Activated CD4-positive, alpha-beta T cell treated with anti-CD3 and anti-CD28 coated beads, Interleukin-2, amount 50 U/mL, for 48 hours (primary cell): ENCODE measurements at places on chromosomes 4 and X.

GRCh38 chrX:87518504-87518903, 902 bp downstream of the KLHL4 start:
- no peak for DNase-seq

GRCh38 chrX:109716431-109717028, 16.5 kb downstream of the ACSL4 start:
- DNase-seq: no peak

DNA sequence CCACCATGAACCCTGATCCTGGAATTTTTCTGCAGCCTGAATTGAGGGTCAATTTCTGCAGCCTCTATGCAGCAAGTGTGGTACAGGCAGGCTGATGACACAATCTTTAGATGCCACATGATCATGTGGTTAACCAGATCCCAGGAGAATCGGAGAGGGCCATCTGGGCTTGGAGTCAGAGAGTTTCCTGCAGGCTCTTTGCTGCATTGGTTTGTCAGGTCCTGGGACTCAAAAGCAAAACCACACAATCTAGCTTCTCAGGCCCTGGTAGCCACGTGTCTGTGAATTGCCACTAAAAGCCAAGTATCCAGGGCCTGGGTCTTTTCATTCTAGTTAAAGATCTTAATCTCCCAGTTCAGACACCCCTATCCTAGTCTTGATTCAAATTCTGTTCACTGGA, 464.5 kb downstream of the BCOR start:
- DNase-seq: no peak

DNA sequence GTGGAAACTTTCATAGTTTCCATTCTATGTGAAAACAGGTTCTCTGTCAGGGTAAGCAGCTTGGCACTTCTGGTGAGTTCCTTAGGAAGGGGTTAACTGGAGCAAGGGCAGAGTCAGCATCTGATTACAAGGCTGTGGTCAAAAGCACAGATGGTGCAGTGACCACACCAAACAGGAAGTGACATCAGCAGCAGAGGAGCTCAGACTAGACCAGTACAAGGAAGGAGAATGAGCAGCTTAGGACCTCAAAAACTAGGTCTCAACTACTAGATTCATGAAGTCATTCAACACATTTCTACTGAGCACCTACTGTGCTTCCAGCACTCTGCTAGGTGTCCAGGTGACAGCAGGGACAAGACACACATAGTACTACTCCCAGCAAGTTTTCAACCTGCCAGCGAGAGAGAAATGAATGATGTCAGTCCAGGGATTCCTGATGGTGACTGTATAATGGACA, 130.2 kb downstream of the AMELX start:
- no peak for DNase-seq

DNA sequence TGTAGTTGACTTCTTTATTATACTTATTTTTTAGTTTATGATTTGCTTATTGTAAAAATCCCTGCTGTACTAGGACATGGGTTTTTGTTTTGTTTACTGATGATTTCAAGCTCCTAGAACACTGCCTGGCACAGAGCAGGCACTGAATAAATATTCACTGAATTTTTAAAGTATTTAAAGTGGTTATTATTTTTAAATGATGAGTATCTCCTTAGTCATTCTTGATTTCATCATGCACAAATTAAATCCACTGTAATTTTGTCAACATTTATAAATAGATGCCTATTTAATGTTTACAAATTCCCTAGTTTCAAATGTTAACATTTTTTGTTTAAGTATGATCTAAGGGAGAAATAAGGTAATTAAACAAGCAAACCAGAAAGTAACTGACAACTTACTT, 367.9 kb upstream of the SLIT2 start:
- no peak for DNase-seq

DNA sequence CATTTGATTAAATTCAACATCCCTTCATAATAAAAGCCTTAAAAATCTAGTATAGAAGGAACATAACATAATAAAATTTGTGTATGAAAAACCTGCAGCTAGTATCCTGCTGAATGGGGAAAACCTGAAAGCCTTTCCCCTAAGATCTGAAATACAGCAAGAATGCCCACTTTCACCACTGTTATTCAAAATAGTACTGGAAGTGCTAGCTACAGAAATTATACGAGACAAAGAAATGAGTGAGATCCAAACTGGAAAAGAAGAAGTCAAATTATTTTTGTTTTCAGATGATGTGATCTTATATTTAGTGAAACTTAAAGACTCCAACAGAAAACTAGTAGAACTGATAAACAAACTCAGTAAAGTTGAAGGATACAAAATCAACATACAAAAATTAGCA, 152.9 kb downstream of the RTL3 start:
- no peak for DNase-seq

- no peak for DNase-seq
Measured at GRCh38 chrX:13649838-13650237, 3.1 kb upstream of the TCEANC start.

GRCh38 chr4:124879195-124879594, 166.7 kb upstream of the ANKRD50 start:
- no peak for DNase-seq

DNA sequence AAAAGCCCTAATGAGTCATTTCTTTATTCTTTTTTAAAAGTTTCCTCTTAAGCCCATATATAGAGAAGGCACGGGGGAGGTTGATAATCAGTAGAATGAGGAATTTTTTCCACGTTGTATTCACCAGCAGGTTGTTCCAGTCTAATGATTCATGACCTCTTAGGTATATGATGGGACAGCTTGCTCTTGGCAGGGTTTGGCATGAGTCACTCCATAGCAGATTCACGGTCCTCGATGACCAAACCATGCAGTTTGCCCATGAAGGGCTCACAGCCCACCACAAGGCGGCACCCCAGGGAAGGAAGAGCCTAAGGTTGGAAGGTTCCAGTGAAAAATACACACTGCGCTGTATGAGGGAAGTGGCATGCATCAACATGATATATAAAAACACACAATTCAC, 623.8 kb upstream of the DIPK2B start:
- DNase-seq: peak; percentile 71

DNA sequence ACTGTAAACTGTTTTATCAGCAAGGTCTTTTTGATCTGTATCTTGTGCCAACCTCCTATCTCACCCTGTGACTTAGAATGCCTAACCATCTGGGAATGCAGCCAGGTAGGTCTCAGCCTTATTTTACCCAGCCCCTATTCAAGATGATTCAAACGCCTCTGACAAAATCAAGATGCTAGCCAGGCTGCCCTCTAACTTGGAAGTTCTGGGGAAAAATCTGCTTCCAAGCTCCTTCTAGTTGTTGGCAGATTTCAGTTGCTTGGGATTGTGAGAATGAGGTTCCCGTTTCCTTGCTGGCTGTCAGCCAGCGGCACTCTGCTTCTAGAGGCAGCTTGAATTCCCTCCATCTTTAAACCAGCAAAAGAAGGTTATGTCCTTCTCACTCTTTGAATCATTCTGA, 34.7 kb downstream of the LUZP4 start:
- no peak for DNase-seq

GRCh38 chr4:156942991-156943390, 28.6 kb downstream of the PDGFC start:
- no peak for DNase-seq

DNA sequence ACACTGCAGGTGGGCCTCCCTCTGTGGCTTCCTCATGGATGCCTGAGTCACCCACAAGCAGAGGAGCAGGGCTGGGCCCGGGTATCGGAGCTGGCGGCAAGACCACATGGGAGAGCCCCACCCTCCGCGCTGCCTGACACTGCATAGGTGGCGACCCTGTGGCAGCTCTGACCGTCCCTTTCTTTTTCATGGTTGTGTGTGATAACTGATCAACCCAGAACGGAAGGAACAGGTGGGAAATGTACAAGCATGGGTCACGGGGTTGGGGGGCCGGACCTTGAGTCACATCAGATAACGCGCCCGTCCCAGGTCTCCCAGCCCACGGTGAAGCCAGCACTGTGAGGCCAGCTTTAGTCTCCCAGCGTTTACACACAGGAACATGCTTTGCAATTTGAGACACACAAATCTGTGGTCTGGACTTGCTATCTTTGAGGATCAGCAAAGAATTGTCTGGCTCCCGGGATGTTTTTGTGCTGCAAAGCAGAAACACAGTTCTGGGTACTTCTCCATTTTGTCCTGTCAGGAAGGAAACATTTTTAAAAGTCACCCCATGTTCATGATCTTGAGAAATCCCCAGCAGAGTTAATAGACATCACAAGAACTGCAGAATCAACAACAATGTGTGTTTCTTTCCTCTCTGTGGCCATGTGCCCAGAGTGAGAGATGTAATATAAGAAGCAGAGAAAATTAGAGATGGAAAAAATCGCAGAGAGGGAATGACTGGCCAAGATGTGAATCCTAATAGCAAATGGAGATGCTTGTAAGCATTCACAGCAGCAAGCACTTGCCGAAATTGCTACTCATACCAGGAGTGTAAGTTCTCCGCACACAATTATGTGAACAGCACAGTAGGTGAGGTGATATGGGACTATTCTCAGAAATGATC, 70.1 kb upstream of the CBR4 start:
- DNase-seq: peak; percentile 22

DNA sequence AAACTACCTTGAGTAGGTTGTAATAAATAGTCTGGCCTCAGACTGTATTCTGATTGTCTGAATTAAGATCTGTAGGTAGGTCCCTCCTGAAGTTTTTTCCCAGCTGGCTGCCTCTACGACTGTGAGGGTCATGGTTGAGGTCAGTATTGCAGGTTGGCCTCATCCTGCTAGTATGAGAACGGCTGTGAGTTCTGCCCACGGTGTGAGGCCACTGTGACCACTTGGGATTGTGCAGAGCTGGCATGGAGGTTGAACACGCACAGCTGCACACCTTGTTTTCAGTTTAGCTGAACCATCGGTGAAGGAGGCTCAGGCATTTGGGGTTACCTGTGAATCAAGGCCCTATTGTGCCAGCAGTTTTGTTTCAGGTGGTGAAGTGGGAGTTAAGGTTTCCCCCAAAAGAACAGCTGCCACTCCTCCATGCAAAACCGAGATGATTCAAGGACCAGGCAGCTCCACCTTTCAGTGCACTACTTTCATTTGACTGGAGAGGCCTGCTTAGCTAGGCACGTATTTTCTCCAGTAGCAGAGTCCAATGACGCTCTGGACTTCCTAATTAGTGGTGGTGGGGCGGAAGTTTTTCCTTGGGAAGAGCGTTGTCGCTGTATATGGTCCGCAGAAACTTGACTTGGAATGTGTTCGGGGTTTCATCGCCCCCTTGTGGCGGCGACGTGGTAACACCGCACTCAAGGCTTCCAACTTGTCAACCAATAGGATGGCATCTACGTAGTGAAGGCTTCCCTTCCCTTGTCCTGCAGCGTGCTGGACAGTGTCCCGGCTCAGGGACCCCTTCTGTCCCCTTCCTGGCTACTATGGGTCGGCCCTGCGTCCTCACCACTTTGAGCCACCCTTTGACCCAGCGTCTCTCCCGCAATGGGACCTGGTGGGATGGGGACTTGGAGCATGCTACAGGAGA, 13.8 kb downstream of the CMC4 start:
- DNase-seq: peak; percentile 42

DNA sequence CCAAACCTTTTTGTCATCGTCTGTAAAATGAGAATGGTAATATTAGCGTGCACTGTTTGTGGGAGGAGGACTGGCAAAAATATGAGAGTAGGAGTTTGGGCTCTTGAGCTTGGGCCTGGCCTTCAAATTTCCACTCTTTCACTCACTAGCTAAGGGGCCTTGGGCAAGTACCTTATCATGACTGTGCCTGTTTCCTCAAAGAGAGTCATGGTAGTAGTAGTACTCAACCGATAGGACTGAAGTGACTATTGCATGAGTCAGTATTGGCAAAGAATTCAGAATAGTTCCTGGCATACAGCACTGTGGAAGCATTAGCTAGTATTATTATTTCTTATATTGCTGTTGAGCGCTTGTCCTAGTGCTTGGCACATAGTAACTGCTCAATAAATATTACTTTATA, 16.0 kb upstream of the RBM3 start:
- DNase-seq: no peak

DNA sequence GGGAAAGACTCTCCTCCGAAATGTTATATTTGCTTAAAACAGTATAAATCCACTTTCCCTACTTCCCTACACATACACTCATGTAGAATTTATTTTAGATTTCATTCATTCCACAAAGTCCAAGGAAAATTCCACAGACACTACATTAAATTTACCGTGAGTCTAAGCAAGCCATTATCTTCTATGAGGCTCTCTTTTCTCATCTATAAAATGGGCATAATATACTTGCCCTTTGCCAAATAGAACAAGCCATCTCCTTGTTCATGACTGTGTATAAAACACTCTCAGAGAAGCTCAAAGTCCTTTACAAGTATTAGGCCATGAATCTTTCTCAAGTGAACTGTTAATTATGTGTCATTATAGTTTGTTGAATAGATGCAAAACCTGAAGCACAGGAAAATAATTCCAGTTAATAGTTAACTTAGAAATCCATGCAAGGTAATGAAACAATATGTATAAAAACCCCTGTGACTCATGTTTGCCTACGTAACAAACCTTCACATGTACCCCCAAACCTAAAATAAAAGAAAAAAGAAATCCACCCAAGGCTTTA, 10.7 kb downstream of the TEC start:
- DNase-seq: no peak

DNA sequence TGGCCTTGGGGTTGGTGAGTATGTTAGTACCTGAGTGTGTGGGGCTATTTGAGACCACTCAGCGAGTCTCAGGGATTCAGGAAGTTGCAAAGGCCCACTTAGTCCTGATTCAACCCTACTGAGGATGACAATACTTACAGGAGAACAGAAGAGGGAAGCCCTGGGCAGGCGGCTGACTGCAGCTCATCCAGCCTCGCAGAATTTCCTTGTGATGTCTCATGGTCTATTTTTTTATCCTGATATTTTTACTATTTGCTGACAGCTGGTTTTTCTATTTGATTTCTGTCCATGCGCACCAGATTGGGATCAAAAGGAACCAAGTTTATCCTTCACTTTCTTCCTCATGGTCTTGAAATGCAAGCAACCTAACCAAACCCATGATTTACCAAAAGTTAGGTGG, 201.8 kb upstream of the LNX1 start:
- DNase-seq: no peak

GRCh38 chrX:46704767-46705386, 54.0 kb downstream of the SLC9A7 start:
- DNase-seq: peak; percentile 38

DNA sequence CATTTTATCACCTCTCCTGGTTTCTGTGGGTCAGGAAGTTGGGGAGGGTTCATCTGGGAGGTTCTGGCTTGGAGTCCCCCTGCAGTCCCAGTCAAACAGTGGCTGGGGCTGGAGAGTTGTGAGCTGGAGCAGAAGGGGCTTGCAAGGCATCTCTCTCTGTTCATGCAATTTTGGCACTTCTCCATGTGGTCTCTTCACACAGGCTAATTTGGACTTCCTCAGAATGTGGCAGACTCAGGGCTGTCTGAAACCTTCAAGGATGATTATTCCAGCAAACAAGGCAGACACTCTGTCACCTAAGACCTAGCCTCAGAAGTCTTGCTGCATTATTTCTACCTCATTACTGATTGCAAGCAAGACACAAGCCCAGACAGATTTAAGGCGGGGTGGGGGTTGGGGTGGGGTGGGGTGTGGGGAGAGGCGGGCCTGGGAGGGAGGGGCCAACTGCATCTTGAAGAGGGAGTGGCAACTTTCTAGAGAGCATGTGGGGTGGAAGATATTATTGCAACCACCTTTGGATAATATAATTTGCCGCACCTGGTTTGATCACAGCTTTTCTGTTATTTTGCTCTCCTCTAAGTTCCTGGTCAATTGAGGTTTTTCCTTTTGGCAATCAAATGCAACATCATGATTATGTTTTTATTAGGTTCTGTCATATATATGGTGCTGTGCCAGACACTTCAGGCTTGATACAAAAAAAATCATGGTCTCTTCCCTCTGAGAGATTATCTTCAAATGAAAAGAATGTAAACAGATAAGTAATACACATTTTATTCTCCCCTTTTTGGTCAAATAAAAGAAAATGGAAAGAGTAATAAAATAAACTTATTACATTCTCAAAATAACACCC, 799.5 kb downstream of the RPA4 start:
- DNase-seq: no peak
